ENCODE measurements at places on chromosomes 2 and 18. TPM values are rescaled to one million over a fixed set of nuclear protein-coding genes. Genes with fewer than 3 reads are reported as not detected.
A peak's percentile ranks its signal among the peaks of the same experiment; 100 is the strongest.

Gene ANKRD36C
- total RNA-seq, result 4.8 TPM

GRCh38 chr18:22493940-22494339 lies 76.2 kb upstream of the CTAGE1 start:
- DNase-seq, result no peak

DNA sequence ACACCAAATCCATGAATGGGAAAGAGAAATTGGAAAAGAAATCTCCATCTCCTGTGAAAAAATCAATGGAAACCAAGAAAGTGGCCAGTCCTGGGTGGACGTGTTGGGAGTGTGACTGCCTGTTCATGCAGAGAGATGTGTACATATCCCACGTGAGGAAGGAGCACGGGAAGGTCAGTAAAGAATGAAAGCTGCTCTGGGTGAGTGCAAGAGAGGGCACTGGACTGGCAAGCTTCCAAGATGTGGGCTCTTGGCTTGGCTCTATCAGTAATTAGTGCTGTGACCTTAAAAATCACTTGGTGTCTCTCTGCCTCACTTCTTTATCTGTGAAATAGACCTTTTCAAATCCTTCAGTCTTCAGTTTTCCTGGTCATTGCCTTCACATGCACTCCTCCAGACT lies 89.0 kb downstream of the ZNF532 start:
- no peak for DNase-seq

DNA sequence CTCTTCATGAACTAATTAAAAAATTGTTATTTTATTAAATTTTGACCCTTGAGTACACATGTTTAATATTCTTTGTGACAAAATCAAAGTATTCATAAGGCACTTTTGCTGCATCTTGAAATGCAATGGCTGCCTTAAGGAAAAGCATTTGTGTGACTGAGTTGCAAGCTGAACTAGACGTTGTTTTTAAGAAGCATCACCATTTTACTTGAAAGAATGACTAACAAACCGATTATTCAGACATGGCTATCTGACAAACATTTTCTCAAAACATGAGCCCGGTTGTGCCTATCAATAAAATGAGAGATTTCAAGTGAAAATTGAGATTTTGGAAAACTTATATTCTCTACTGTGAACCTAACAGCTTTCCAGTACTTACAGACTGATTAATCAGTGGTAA lies 2.8 kb downstream of the GCFC2 start:
- DNase-seq, result no peak

DNA sequence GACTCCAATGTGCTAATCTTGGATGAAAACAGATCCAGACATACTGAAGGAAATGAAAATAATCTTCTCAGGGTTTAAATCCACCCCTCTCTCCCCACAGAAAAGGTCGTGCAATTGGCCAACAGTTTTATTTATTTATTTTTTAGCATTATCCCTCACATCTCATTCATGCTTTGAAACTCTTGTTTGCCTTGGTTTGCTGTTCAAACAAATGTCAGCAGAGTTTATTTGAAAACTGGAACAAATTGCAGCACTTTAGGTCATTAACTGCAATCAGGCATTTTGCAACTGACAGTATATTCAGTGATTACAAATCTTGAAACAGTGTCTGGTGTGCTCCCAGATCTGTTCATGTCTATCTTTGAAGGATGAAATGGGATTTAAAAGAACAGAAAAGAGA lies 220.6 kb downstream of the SLC4A10 start:
- DNase-seq, result no peak

Gene ATP9B
- 8.0 TPM for total RNA-seq

DNA sequence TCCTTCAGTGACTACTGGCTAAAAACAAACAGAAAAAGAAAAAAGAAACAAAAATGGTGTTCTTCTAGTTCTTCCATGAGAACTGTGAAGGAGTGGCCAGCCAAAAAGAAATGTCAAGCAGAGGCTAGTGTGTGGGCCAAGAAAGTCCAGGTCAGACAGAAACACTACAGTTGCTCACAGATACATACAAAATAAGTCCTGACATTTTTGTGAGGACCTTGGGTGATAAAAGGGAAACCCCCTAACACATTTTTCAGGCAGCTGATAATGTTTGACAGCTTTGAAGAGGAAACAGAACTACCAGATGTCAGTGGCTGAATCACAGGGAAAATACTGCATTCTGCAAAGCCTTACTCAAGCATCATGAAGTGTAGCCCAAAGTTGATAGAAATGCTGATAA lies 28.1 kb downstream of the ARHGAP25 start:
- no peak for DNase-seq

- DNase-seq, result no peak
Observed at GRCh38 chr2:206379886-206380285, 63.4 kb upstream of the ADAM23 start.

- no peak for DNase-seq
Observed at GRCh38 chr2:121635371-121635770, 13.9 kb downstream of the CLASP1 start.

DNA sequence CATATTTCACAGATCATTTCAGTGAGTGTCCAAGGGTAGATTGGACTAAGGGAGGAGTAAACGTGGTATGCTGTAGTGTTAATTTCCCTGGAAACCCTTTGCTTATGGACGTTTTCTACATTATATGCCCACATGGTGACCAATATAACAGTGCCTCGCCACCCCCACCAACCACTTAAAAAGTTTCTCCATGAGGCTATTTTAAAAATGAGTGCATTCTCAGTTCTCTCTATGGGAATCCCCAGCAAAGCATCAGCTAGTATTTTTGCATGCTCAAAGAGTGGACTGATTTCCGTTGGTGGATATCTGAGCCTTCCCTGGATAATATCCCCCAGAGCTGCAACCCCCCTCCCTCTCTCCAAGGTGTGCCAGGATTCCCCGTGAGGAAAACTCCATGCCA lies 73.2 kb downstream of the TGFA start:
- DNase-seq, result no peak

GRCh38 chr2:59806486-59806885 lies 747.0 kb downstream of the BCL11A start:
- DNase-seq, result no peak

DNA sequence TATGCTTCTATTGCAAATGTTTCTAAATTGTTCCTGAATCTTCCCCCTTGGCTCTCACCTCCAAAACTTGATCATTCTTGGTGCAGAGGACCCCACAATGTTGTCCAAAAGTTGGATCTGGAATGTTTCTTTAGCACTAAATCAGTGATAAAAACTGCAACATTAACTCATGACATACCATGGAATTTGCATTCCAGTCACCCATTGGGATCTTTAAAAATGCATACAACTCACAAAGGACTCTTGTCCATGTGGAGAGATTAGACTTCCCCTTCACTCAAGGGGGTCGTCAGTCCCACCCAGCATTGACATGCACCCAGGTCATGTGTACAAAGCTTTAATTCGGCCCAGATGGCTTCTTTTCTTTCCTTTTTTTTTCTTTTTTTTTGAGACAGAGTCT lies 169.3 kb downstream of the SETBP1 start:
- no peak for DNase-seq

Gene PROKR1
- 2.8 TPM for total RNA-seq

GRCh38 chr18:58257461-58257860 lies 213.4 kb downstream of the NEDD4L start:
- DNase-seq, result no peak

GRCh38 chr2:9287400-9288045 lies 80.9 kb downstream of the ASAP2 start:
- no peak for DNase-seq

DNA sequence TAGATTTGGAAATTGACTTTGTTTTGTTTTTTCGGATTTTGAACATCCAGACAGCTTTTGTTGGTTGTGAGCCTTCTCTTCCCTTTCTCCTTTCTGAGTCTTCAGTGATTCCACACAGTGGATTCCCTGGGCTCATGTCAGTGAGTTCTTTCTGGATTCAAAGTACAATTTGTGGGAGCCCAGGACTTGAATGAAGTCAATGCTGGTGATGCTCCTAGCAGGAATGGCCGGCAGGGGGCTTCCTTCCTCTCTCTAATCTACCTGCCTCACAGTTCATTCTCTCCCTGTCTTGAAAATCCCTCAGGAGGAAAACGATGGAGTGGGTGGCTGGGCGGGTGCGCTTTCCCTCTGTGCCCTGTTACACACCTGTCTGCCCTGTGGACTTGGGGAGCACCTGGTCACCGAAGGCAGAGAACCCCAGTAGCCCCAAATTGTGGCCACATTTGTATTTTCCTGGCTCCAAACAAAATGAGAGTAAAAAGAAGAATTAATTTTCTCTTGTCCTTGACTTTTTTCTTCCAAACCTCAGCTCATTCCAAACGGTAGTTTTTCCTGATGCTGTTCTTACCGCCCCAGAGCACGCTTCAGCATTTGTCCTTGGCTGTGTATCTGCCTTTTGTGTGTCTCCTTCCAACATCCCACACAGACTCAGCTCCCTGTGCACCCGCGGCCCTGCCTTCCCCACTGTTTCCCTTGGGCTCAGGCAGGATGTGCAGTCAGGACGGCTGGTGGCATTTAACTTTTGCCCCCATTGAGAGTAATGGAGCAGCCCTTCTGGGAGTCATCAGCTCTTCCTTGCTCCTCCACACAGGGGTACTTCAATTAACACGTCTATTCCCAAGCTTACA lies 86.6 kb downstream of the MARCO start:
- DNase-seq, result peak; percentile 76

- no peak for DNase-seq
Observed at GRCh38 chr2:114079366-114080004, 189.6 kb downstream of the ACTR3 start.

DNA sequence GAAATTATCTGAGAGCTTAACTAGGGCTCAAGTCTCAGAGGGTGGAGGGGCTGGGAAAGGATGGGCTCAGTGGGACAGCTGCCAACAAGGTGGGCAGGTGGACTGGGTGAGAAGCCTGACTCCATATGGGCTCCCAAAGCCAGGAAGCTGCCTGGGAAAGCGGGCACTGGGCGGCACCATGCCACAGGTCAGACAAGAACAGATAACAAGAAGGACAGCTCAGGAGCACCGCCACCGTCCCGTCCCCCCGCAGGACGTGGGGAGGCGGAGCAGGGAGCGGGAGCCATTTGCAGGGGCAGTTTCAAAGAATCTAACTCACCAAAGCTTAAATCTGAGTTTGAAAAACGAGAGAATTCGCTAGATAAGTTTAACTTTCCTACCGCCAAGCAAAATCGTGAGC lies 45.6 kb downstream of the NETO1 start:
- no peak for DNase-seq

GRCh38 chr2:86020984-86021383 lies 84.7 kb downstream of the POLR1A start:
- no peak for DNase-seq

Gene SIGLEC15
- total RNA-seq, result not detected

Gene POTEI
- total RNA-seq, result 0.07 TPM

Gene TP53I3
- 34.1 TPM for total RNA-seq

DNA sequence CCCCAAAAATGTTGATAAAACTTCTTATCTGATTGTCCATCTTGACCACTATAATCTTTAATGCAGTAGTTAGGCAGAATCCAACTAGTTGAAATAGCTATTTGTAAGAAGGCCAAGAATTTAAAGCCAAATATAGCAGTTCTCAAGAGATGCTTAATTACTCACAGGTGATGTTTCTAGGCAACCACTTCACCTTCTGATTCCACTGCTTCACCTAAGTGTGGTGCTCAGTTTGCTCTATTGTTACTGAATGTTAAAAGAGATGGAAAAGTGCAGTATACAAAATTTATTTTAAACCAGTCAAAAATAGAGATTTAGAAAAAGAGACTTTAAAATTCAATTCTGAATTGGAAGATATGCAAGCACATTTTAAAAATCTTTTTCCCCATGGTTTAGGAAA lies 539.4 kb downstream of the ZNF804A start:
- DNase-seq, result no peak

DNA sequence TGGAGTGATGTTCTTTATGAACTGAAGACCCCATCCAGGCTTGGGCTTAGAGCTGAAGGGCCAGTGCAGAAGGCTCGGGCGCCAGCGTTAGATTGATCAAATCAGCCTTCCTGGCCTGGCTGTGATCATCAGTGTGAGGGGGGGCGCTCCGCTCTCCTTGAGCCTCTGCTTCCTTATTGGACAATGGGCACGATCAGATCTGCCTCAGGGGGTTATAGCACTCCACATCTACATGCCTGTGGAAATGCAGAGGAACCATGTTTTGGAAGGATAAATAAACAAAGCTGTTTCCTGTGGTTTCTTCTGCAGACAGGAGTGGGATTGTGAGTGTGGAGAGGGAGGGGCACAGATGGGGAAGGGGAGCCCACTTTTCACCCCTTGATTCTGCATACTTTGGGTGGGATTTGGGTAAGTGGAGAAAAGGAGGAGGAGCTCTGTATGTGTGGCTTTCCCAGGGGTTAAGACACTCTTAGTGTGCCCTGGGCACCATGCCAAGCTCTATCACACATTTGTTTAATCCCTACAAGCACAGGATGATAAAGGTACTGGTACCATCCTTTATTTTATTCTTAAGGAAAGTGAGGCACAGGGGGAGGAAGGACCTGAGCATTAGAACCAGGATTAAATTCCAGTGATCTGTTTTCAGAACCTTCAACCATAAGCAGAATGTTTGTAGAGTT lies 150.5 kb downstream of the EN1 start:
- DNase-seq, result no peak

GRCh38 chr2:179936654-179937053 lies 70.4 kb downstream of the CWC22 start:
- no peak for DNase-seq

Gene KIAA2012
- total RNA-seq, result not detected

DNA sequence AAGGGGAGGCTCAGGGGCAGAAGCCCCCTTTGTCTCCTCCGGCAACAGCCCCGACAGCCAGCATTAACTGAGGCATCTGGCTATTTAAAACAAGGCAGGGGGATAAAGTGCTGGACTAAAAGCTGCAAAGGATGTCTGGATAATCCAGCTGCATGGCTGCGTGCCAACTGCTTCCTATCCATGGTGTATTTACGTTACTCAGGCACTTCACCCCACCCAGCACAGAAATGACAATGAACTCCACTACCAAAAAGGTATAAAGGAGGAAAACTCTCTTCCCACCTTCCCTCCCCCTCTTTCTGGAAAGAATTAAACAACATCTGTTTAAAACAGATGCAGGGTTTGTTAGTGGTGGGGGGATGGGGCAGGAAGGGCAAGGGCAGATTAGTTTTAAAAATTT lies 82.5 kb downstream of the SPRED2 start:
- DNase-seq, result no peak

DNA sequence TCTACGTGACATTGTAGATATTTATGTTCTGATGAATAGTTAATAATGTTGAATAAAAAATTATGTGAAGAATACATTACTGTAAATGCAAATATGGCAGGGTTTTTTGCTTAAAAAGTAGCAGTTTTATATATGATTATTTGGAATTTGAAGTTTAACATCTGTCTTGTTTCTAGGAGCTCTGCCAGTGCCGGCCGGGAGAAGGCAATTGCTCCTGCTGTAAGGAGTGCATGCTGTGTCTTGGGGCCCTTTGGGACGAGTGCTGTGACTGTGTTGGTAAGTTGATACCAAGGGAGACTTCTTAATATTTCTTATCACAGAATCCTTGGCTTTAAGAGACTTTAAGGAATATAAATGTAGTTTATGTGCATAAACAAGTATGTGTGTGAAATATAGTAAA lies 25.2 kb downstream of the TWSG1 start:
- DNase-seq, result no peak

GRCh38 chr2:157345647-157346389 lies 20.2 kb upstream of the ERMN start:
- DNase-seq, result peak; percentile 5

GRCh38 chr2:36461039-36461681 lies 105.6 kb downstream of the CRIM1 start:
- peak; percentile 12 for DNase-seq
